ENCODE measurements at places on chromosomes 16 and 17. TPM values are rescaled to one million over a fixed set of nuclear protein-coding genes. Genes with fewer than 3 reads are reported as not detected.

Gene KRT36
- not detected for total RNA-seq

DNA sequence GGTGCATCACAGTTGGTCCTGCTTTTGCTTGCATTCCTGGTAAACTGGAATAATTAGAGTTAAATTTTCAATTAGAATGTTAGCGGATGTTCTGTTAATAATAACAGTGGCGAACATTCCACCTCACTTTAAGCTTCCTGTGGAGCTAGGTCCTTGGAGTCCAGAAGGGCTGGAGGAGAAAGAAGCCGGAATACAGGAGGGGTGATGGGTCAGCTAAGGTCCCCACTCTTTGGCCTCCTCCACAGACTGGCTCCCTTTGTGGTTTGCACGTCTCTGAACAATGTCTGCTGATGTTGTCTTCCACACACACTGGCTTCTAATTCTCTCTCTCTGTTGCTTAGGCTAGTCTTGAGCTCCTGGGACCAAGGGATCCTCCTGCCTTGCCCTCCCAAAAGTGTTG lies 35.0 kb upstream of the ETV4 start:
- no peak for DNase-seq
- H3K36me3 ChIP-seq = no peaks in the 10 kb centered on the region
- H3K27me3 ChIP-seq = peaks cover 12% of the 10 kb centered on the region
- no peak overlapping the region for H3K27ac ChIP-seq
- H3K4me1 ChIP-seq = peaks cover 16% of the 10 kb centered on the region

DNA sequence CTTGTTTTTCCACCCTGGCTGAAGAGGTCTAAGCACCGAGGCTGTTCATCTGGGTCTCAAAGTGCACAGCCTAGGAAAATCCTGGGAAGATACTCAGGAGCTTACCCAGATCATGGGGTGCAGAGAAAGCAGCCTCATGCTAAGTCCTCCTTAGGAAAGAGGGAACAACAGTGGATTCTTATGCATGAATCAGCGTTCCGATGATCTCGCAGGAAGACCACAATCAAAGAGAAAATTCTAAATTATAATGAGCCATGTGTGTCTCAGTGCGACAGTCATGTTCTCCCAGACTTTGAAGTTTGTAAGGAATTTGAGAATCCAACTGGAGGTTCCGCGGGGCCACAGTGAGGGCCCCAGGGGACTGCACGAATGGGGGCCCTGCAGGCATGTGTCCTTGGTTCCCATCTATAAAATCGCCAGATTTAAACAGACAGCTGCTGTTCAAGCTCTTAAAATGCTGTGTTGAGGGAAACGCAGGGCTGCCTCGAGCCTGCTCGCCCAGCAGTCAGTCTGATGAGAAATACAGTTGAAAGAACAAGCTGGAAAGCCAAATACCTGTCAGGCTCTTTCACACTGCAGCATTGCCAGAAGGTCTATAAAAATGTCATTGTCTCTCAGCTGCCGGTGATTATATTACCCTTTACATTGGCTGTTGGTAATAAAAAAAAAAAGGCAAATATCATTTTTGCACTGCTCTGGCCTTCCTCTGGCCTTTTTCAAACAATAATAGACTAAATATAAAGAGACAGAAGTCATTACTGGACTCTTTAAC lies 152.1 kb downstream of the PMP22 start:
- H3K27me3 ChIP-seq = no peaks in the 10 kb centered on the region
- DNase-seq = no peak
- H3K27ac ChIP-seq = no peak overlapping the region
- no peak overlapping the region for H3K4me3 ChIP-seq
- H3K4me1 ChIP-seq = no peaks in the 10 kb centered on the region
- H3K36me3 ChIP-seq = no peaks in the 10 kb centered on the region

DNA sequence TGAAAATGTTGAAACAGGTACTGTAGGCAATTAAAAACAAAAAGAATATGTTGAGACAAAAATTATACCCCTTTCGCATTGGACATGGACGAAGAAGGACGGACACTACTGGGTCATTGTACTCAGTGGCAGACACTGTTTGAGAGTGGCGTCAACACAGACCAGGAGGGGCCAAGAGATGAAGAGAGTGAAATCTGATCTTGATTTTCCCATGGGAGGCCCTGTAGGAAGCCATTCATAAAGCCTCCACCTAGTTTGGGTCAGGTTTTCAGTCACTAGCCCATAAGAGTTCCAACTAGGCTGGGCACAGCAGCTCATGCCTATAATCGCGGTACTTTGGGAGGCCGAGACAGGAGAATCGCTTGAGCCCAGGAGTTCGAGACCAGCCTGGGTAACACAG lies 23.6 kb upstream of the SMURF2 start:
- peaks cover 10% of the 10 kb centered on the region for H3K27me3 ChIP-seq
- no peak for DNase-seq
- H3K36me3 ChIP-seq = no peaks in the 10 kb centered on the region
- no peak overlapping the region for H3K27ac ChIP-seq

- no peaks in the 10 kb centered on the region for H3K36me3 ChIP-seq
- no peak overlapping the region for H3K27ac ChIP-seq
- H3K27me3 ChIP-seq = peaks cover 38% of the 10 kb centered on the region
- no peak for DNase-seq
- peaks cover 11% of the 10 kb centered on the region for H3K4me1 ChIP-seq
Observed at GRCh38 chr17:1241929-1242328, 28.3 kb upstream of the BHLHA9 start.

DNA sequence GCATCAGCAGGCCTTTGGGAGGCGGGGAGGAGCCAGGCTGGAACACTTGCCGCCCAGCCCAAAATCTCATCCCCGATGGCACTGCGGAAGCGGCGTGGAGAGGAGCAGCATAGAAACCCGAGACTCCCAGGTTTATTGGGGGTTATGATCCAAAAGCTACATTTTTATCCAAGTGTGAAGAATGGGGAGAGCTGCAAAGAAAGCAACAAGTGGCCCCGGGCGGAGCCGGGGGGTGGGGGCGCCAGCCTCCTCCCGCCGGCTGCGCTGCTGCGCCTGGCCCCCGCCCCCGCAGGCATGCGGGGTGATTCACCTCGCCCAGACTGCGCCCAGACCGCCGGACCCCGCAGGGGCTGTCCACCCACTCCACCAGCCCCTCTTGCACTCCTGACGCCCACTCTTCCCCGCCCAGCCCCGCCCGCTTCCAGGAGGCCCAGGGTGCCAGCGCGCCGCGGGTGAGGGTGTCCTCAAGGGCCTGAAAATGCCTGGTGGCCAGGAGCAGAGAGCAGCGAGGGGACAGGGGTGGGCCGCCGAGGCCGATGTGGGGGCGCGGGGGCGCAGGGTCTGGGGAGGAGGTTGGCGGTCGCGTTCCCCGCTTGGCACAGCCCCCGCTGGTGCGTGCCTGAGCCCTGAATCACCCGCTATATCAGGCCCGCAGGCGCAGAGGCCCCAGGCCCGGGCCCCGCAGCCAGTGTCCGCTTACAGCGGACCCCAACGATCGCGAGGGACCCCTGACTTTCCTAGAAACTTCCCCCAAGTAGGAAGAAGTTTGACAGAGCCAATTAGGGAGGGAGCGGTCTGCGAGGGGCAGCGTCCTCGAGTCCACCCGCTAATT lies 1.3 kb downstream of the CAVIN1 start:
- peak overlapping the region; percentile 79 for H3K4me3 ChIP-seq
- H3K27me3 ChIP-seq = peaks cover 54% of the 10 kb centered on the region

Gene SCGB1C2
- total RNA-seq = not detected

Gene EME1
- total RNA-seq = 28.8 TPM

Gene DPEP2
- 27.5 TPM for total RNA-seq

DNA sequence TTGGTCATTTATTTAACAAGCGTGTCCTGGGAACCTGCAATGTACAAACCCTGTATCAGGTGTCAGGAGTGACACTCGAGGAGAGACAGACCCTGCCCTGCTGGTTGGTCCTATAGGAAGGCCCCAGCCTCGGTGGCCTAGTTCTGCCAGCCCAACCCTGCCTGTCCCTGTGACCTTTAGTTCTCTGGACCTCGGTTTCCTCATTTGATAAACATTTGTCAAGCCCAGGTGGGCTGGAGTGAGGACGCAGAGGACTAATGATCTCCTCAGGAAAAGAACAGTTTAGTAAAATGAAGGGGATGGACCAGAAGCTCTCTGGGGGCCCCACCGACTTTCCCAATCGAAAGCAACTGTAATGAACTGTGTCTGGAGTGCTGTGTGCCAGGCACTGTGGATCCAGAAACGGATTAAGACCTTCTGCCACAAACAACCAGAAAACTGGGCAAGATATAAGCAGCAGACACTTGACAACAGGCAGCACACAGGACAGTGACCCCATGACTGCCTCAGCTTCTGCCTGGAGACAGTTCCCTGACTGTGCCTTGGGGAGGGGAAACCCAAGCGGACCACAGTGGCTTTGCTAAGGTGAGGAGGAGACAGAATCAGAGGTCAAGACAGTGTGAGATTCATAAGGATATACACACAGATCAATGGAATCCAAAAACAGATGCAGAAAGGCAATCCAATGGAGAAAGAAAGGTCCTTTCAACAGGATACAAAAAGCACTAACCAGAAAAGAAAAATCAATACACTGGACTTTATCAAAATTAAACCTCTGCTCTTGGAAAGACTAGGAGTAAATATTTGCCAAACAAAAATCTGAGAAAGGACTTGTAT lies 8.8 kb downstream of the PRCD start:
- H3K4me3 ChIP-seq = no peak overlapping the region
- H3K27me3 ChIP-seq = peaks cover 3% of the 10 kb centered on the region

DNA sequence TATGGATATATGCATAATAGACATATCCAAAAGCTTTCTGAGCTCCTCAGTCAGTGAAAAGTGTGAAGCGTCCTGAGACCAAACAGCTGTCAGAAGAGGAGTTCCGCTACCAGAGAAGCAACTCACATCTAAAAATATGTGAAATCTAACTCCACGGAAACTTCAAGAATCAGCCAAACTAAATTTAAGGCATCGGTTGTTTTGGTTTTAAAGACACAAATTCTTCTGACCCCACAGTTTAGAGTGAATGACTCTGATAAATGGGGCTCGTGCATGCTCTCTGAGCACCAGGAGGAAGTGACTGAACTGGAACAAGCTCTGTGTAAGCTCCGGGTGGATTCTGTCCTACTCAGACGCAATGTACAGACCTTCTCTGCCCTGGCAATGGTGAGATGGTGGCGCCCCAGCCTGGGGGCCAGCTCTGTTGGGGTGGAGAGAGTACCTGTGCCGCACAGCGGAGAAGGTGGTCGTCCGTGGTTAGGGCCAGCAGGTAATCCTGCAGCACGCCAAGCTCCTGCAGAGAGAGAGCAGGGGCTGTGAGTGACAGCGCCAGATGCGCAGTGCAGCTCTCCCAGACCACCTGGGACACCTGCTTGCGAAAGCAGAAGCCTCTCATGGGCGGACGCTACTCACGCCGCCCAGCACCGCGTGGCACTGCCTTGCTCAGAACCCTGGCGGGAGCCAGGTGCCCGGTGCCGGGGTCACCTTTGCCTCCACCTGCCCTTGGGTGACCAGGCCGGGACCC lies 44.4 kb upstream of the ATP2A3 start:
- no peak overlapping the region for H3K4me3 ChIP-seq
- H3K27me3 ChIP-seq = no peaks in the 10 kb centered on the region
- no peak overlapping the region for H3K27ac ChIP-seq
- peaks cover 5% of the 10 kb centered on the region for H3K4me1 ChIP-seq
- DNase-seq = no peak

DNA sequence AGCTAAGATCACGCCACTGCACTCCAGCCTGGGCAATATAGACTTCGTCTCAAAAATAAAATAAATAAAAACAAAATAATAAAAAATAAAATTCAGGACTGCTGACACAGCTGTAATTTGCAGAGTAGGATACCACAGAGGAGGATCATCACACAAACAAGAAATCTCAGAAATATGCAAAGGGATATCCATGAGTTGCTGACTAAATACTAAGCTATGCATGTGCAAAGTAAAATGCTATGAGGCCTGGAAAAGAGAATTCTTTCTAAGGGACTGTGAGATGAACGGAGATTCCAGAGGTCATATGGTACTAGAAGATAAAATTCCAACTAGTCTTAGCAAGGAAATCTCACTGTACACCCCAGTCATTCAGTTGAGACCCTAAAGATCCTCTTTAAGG lies 74.8 kb downstream of the SLC39A11 start:
- H3K27ac ChIP-seq = no peak overlapping the region
- no peaks in the 10 kb centered on the region for H3K27me3 ChIP-seq
- no peak for DNase-seq
- H3K4me3 ChIP-seq = no peak overlapping the region

- peaks cover 42% of the 10 kb centered on the region for H3K27me3 ChIP-seq
- no peaks in the 10 kb centered on the region for H3K36me3 ChIP-seq
- H3K4me3 ChIP-seq = no peak overlapping the region
- H3K27ac ChIP-seq = no peak overlapping the region
- DNase-seq = no peak
- peaks cover 3% of the 10 kb centered on the region for H3K4me1 ChIP-seq
Observed at GRCh38 chr16:67425580-67425979, 5.3 kb upstream of the HSD11B2 start.

Gene VAT1L
- total RNA-seq = not detected

DNA sequence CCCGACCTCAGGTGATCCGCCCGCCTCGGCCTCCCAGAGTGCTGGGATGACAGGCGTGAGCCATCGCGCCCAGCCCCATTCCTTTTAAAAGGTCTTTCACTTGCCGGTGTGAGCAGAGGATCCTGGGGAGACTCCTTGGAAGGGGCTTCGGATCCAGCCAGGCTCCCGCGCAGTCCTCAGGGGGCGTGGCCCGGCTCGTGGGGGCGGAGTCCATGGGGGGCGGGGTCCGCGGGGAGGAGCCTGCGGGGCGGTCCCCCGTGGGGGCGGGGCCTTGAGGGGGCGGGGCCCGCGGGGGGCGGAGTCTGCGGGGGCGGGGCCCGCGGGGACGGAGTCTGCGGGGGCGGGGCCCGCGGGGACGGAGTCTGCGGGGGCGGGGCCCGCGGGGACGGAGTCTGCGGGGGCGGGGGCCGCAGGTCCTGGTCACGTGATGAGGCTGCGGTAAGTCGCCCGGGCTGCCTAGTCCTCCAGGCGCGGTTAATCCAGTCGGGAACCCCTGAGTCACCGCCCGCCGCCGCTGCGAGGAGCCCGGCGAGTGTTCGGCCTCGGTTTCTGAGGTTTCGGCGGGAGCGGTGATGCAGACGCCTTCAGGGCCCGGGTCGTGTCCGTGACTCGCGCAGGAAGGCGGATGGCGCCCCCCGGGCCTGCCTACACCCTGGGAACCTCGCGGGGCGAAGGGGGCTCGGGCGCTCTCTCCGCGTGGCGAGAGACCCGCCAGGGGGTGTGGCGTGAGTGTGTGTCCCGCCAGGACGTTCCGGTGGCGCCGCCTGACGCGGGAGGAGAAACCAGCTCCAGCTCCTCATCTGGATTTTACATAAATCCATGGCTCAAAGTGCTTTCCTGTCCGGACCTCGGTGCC lies 23.6 kb upstream of the ABR start:
- peak; percentile 73 for DNase-seq
- H3K27me3 ChIP-seq = no peaks in the 10 kb centered on the region
- peak overlapping the region; percentile 19 for H3K4me3 ChIP-seq
- H3K27ac ChIP-seq = no peak overlapping the region
- peaks cover 41% of the 10 kb centered on the region for H3K4me1 ChIP-seq
- peaks cover 4% of the 10 kb centered on the region for H3K36me3 ChIP-seq
